Psoas muscle (tissue), 8 donors: ENCODE measurements at places on chromosomes 16 and 17. TPM values are rescaled to one million over a fixed set of nuclear protein-coding genes. Genes with fewer than 3 reads are reported as not detected.

The MAFG gene
- 46.0 TPM for total RNA-seq

The MYOCD gene
- total RNA-seq: 0.57 TPM

The TLCD2 gene
- total RNA-seq: 1.8 TPM

The ADAT1 gene
- total RNA-seq: 25.3 TPM

The HOXB6 gene
- total RNA-seq: 0.66 TPM

The SLC6A2 gene
- not detected for total RNA-seq

The KIF18B gene
- 0.11 TPM for total RNA-seq

The PRKCB gene
- total RNA-seq: 1.5 TPM

The PRDM7 gene
- total RNA-seq: not detected

The KRT35 gene
- not detected for total RNA-seq
